ENCODE measurements at places on chromosomes 12 and 14.

GRCh38 chr12:34215213-34215892 lies 193.1 kb downstream of the ALG10 start:
- no peak for DNase-seq

DNA sequence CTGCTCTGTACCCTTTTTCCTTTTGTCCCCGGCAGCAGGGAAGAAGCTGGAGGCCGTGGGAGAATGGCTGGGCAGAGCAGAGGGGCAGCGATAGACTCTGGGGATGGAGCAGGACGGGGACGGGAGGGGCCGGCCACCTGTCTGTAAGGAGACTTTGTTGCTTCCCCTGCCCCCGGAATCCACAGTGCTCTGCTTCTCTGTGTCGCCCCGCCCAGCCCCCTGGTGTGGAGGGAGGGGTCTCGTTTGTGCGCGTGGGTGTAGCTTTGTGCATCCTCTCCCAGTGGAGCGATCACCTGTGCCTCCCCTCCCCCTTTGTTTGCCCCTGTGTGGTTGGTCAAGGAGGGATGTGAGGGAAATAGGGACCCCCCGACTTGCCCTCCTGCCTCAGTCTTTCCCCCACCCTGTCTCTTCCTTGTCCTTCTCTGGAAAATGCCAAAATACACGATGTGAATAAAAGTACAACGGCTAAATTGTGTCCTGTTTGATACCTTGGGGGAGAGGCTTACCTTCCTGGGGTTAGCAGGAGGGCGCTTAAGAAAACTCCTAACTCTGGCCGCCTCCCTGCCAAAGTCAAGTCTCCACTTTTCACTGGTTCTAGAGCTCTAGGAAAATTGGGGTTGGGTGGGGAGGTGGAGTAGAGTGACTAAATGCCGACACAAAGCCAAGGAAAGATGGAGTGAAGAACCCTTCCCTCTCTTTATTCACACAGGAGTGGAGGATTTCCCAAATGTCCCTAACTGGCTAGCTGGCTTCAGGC lies 990 bp upstream of the TPI1 start:
- no peak for DNase-seq

DNA sequence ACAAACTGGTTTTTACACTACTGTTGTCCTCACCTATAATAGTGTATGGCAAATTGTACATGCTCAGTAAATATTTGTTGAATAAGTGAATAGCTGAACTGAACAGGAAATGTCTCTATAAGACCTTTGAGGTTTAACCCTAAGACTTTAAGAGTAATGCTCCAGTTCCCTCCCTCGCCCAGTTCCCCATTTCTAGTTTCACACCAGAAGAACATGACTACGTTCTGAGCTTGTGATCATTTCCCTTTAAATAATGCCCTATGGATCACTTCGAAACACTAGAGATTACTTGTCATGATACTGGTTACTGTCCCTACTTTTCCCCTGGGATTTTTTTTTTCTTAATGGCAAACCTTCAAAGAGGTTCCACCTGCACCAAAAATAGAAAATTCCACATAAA lies 69.3 kb downstream of the PRKD1 start:
- no peak for DNase-seq

DNA sequence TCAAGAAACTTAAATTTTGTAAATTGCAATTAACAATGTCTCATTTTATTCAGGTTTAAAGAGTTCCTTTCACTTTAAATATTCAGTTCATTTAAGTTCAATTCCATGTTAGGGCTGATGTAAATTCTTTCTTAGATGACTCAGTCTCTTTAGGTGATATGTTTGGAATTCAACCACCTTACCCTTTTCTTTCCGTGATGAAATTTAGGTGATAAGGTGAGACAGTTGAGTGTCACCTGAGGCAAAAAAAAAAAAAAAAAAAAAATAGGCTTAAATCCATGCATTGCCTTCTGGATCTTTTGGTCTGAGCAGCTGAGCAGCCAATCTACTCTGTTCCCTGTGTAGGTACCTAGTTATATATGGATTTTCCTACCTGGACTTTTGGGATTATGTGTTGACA lies 299.5 kb downstream of the DAD1 start:
- no peak for DNase-seq

DNA sequence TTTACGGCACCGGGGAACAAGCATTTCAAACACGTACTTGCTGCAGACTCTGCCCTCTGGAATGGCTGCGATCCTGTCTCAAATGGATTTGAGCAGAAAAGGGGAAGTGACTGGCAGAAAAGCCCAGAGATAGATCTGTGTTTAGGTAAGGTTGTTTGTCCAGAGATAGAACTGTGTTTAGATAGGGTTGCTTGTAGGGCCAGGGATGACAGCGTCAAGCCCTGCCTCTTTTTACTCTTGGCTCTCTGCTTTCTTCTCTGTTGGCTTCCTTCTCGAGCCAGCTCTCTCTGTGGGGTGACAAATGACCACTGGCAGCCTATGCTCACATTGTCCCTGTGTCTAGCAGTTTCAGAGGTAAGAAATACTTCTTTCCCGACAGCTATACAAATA lies 11.4 kb downstream of the DGLUCY start:
- no peak for DNase-seq

GRCh38 chr14:54639611-54640010 lies 72.7 kb downstream of the SAMD4A start:
- DNase-seq, result no peak

DNA sequence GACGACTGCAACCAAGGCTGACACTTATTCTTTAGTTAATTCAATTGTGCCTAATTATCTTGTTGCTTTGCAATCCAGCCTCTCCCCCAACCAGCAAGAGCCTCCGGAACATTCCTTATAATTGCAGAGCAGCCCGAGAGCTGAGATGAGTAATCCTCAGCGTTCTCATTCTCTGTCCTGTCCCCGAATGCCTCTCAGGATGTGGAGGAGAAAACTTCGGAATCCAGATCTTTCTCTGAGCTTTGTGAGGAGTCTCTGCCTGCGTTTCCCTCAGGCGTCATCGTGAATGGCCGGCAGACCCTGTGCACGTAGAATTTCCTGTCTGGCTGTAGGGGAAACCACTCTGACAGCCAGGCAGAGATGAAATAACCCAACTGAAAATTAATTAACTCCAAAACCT lies 160.5 kb upstream of the DIO3 start:
- DNase-seq, result no peak

GRCh38 chr14:57610631-57611030 lies 117.0 kb upstream of the CCDC198 start:
- DNase-seq, result no peak

DNA sequence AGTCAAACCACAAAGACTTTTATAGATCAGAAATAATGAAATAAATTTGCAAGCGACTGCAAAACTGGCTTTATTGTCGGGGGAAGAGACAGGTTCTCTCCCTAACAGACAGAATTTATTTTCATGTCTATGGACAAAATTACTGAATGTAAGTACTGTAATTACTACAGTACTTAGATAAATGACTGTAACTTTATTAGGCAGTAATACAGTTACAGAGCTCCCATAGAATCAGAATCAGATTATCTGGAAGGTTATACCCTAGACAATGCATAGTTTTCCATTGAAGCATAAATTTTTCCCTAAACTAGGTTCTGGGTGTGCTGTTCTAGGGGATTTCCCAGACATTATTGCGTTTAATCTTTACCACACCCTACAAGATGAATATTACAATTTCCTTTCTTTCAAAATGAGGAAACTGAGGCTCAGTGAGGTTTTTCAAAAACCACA lies 114.2 kb downstream of the C12orf75 start:
- no peak for DNase-seq

DNA sequence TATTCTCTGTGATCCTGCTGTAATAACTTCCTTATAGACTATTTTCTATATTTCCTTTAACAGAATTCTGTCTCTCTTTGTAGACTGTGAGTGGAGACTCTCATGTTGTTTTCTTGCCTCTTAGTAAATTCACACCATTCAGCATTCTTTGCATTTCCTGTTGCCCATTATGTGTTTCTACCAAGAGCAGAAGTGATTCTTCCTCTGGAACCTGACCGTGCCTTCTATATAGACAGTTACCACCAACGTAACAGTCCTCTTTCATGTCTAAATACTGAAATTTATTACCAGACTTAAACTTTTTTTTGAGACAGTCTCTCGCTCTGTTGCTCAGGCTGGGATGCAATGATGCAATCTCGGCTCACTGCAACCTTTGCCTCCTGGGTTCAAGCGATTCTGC lies 31.1 kb downstream of the METAP2 start:
- no peak for DNase-seq

DNA sequence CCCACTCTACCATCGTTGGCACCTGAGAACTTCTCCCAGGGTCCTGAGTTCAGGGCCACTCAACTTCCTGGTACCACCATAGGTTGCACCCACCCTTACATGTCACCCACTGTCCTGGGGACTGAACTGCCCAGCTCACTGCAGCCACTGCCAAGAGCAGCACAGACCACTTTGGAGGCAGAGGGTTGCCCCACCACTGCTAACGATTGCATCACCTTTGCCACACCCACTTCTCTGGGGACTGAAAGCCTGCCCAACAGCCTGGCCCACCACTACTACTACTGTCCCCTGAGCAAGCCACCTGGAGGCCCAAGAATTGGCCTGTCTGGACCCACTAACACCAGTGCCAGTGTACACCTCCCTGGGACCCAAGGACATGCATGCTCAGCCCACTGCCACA lies 27.6 kb downstream of the CACNA2D4 start:
- DNase-seq, result no peak

DNA sequence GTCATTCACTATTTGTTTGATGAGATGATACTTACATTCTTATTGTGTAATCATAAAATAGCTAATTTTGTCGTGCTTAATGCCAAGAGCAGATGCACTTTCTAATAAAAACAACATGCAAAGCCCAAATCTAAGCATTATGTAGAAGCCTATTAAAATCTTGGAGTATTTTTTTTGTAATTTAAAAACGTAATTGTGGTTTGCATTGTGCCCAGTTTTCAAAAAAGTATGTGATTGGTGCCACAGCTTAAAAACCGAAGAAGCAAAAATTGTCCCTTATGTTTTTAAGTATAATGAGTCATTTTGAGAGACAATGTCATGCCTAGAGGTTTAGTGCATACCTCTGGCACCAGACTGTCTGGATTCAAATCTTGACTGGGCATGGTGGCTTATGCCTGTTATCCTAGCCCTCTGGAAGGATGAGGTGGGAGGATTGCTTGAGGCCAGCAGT lies 464.8 kb upstream of the RGS6 start:
- no peak for DNase-seq

DNA sequence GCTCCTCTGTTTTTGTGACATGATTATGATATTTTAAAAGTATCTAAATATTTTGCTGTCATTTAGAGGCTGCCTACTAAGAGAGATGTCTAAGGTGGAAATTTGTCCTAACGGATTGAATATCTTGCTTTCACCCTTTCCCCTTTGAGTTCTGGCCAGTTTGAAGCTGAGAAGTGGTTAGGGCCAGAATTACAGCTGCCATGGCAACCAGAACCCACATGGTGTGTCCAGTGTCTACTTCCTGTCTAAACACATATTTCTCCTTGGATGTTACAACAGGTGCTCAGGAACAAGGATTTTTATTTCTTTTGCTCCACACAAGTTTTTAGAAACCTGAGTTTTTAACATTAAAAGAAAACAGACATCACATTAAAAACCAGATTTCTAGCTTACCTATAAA lies 335.1 kb upstream of the OR4E1 start:
- DNase-seq, result no peak

GRCh38 chr14:71497645-71498086 lies 434.6 kb upstream of the RGS6 start:
- no peak for DNase-seq

DNA sequence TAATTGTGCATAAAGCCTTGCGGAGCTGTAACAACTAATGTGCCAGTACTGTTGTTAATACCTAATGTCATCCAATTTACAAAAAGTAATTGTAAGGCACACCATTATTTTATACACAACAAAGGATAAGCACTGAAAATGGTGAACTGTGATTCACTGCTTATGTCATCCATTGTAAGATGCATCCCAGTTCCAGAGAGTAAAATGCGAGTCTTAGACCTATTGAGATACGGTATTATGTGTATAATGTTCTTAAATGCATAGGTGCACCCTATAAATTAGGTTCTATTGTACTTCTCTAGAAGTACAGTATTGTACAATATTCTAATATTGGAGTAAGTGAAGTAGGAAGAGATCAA lies 406 bp downstream of the PARP2 start:
- no peak for DNase-seq

- no peak for DNase-seq
Measured at GRCh38 chr12:52062167-52063081, 7.4 kb upstream of the ATG101 start.

- DNase-seq, result no peak
Measured at GRCh38 chr12:93582351-93582750, 9.9 kb downstream of the SOCS2 start.

DNA sequence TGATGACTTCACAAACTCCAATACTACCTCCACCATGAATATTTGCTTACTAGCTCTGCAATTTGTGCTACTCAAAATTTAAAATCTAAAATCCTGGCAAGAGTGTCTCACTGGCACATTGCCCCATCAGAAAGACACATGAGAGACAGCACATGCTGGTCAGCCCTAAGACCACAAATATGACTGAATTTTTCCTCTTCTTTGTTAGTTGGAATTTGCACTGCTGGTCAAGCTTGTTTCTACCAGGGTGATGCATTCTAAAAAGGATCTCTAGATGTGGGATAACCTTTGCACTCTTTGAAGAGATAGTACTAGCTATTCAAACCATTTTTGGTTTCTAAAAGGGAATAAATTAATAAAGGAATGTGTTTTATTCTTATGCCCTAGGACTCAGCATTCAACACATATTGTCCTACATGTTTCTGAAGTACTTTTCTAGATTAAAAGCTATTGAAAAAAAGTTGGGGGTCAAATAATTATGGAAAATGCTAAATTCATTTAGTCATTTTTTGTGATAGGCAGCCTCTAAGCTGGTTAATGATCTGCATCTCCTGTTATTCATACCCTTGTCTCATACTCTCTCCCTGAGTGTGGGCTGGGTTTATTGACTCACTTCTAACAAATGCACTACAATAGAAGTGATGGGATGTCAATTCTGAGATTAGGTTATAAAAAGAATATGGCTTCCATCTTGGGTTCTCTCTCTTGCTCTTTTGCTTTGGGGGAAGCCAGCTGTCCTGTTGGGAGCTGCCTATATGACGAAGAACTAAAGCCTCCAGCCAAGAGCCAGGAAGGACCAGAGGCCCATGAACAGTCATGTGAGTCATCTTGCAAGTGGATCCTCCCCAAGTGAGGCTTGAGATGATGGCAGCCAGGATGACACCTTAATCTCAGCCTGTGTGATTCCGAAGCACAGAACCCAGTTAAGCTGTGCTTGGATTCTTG lies 211.5 kb upstream of the CRY1 start:
- no peak for DNase-seq

- DNase-seq, result peak; percentile 47
Measured at GRCh38 chr14:100317912-100318808, 5.0 kb upstream of the SLC25A47 start.

- DNase-seq, result no peak
Measured at GRCh38 chr12:92394895-92395294, 249.2 kb upstream of the BTG1 start.

GRCh38 chr14:75156901-75157300 lies 19.5 kb downstream of the TMED10 start:
- DNase-seq, result no peak
